Heart left ventricle (tissue), 16 donors: ENCODE measurements at places on chromosomes 3 and 15.
A peak's percentile ranks its signal among the peaks of the same experiment; 100 is the strongest.

- DNase-seq, result no peak
Observed at GRCh38 chr3:38137615-38138348, 679 bp upstream of the MYD88 start.

GRCh38 chr3:190058521-190059241 is 62.0 kb downstream of the P3H2 start:
- no peak for DNase-seq

GRCh38 chr15:23846218-23846617 is 159.1 kb upstream of the NDN start:
- no peak for DNase-seq

DNA sequence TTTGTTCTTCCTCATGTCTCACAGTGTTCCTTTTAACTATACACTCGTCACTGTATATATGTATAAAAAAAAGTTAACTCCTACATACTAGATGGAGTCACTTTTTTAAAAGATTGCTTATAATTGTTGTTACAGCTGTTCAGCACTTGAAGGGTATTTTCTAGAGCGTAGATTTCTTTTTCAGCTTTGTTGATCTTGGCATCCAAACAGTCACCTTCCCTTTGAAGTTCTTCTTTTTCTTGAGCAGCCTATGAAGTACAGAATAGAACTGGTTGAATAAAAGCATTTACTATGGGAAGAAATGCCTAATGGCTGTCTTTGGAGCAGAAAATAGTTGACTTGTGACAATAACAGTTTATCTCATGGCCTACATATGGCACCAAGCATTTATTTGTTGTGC is 17.8 kb downstream of the TTC14 start:
- DNase-seq, result no peak

GRCh38 chr3:32292085-32292796 is 53.8 kb downstream of the CMTM8 start:
- no peak for DNase-seq

DNA sequence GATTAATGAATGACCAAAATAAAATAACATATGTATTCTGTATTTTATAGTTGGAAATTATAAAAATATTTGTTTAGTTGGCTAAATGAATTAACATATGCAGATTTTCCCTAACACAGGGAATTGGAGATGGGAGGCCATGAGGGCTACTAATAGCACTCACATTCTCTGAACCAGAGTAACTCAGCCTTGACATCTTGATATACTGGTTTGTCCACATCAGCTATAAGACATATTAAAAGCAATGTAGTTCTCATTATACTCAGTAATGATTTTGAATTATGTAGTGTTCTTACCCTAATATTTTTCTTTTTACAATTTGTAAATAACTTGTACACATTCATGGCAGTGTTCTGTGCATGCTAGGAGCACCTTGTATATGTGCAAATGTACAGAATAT is 255.9 kb downstream of the EPHA6 start:
- DNase-seq, result no peak

DNA sequence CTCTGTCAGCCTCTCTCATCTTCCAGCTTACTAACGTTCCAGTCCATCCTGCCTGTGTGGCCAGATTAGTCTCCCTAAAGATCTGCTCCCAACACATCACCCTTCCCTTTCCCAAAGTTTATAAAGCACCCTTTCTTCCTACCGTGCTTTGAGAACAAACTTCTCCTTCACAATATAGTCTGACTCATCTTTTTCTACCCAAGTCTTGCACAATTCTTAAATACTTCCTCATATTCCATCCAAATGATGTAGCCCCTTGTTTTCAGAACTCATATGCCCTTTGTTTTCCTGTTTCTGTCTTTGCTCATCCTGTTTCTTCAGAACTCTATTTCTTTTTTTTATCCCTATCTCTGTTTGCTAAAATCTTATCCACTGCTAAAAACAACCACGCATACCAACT is 326.8 kb downstream of the MFSD1 start:
- no peak for DNase-seq

DNA sequence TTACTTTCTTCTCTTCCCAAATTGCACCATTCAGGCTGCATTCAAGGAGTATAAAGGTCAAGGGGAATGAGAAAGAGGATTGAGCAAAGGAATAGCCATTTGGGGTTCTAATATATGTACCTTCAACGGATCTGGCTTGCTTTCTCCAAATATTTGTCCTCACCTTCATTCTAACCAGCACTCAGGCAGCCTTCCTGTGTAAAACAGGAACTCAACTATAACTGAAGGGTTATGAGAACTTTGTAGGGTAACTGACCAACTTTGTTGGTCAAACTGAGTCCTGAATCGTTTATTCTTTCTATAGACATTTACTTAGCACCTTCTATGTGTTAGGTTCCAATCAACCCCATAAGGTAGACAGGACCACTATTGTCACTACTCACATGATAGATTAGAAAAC is 5.1 kb upstream of the CPOX start:
- no peak for DNase-seq

- no peak for DNase-seq
Observed at GRCh38 chr3:192816351-192816750, 89.0 kb upstream of the FGF12 start.

- DNase-seq, result no peak
Observed at GRCh38 chr3:16741103-16741758, 136.0 kb upstream of the DAZL start.

GRCh38 chr3:188949996-188950395 is 221.8 kb upstream of the TPRG1 start:
- no peak for DNase-seq

- no peak for DNase-seq
Observed at GRCh38 chr3:51397392-51397791, 6.3 kb downstream of the RBM15B start.

DNA sequence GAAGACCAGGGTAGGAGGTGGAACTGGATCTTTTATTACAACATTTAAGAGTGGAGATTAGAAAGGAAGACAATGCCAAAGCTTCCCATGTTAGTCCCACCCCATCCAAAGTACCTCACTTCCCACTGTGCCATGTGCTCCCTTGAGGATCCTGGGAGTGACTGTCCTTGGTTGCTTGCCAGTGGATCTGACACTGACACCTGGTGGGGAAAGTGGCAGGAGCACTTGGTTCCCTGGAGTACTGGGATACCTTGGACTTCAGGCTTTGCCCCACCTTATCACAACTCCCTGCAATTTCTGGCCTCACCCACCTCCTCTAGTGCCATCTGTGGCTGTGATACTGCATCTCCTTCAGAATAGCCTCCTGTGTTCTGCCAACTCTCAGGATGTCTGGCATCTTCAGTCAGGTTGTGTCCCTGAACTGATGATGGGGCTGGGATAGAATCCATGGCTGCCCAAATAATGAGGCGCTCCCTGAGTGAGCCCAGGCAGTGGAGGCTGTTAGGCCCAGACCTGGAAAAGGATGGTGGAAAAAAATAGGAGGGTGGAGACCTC is 1.3 kb downstream of the ELL3 start:
- no peak for DNase-seq

DNA sequence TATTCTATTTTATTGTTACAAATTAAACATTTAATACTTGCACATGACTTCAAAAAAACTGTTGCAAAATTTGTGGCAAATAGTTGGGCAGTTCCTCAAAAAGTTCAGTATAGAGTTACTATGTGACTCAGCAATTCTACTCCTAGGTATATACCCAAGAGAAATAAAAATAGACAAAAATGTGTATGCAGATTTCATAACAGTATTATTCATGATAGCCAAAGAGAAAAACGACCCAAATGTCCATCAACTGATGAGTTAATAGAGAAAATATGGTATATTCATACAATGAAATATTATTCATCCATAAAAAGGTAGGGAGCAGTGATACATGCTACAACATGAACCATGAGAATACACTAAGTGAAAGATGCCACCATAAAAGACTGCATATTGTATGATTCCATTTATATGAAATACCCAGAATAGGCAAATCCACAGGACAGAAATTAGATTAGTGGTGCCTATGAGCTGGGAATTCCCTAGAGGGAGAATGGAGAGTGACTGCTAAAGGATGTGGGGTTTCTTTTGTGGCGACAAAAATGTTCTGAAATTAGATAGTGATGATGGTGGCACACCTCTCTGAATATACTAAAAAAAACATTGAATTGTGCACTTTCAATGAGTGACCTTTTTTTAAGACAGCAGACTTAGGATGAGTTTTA is 31.6 kb upstream of the CLASP2 start:
- DNase-seq, result no peak

DNA sequence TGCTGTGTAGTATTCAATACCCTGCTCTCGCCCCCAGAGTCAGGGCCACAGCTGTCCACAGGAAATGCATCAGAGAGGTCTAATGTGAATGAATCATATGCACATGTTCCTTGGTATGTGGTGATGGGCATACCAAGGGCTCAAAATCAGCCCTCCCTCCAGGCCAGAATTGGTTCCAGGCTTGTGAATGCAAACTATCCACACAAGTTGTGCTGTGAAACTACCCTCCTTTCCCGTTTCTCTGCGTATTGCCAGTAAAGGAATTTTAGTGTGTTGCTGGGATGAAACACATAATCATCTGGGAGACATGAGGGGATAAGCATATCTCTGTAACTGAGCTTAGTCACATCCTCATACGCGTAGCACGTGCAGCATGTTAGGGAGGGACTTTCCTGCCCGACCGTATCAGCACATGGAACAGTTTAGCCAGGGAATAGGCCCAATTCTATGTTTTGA is 9.2 kb upstream of the MME start:
- DNase-seq, result no peak

- DNase-seq, result no peak
Observed at GRCh38 chr3:25785826-25786225, 2.6 kb upstream of the NGLY1 start.

DNA sequence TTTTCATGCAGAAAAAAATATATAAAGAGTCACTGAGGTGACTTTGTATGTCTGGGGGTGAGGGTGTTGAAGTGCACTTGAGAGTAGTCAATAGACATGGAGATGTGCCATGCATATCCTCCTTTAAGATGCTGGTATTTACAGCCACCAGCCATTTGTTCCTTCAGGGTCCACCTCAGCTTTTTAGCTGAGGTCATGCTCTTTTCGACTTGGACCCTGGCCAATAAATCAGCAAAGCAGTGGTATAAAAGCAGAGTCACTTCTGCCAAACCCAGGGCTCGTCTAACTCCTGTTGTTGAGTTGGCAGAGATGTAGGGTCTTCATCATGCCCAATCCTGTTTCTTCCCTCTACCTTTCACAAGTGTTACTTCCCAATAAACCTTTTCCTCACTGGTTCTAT is 75.1 kb upstream of the OSTN start:
- DNase-seq, result no peak

DNA sequence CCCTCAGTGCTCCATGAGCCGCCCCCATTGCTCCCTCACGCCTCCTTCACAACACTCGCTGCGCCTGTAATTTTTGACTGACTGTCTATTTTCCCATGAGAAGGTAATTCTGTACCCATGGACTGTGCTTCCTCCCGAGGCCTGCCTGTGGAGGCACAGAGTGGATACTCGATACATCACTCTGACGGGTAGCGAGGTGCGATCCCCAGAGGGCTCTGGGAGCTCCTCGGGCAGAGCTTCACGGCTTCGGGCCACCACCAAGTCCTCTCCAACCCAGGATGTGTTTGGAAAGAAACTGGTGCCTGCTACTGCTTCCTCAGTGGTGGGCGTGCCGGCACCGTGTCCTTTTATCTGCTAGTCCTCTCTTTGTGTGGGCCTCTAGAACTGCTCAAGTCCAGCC is 108.6 kb upstream of the DLG1 start:
- DNase-seq, result no peak

GRCh38 chr15:20358066-20358778 is 183.4 kb downstream of the GOLGA6L6 start:
- peak; percentile 35 for DNase-seq

DNA sequence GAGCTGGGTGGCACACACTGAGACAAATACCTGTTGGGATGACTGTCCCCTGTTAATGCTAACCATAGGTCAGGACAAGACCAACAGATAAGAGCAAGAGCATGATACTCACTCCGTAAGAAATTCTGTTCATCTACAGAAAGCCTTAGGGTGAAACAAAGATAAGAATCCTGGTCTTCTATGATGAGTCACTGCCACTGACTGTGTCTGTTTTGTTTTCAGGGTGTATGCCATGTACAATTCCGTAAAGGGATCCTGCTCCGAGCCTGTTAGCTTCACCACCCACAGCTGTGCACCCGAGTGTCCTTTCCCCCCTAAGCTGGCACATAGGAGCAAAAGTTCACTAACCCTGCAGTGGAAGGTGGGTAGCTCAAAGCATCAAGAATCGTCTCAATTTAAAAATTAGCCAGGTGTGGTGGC is 141.1 kb downstream of the GHSR start:
- DNase-seq, result no peak

GRCh38 chr15:53835309-53835708 is 75.8 kb upstream of the WDR72 start:
- no peak for DNase-seq

GRCh38 chr3:40086890-40087883 is 222.3 kb upstream of the EIF1B start:
- DNase-seq, result no peak

DNA sequence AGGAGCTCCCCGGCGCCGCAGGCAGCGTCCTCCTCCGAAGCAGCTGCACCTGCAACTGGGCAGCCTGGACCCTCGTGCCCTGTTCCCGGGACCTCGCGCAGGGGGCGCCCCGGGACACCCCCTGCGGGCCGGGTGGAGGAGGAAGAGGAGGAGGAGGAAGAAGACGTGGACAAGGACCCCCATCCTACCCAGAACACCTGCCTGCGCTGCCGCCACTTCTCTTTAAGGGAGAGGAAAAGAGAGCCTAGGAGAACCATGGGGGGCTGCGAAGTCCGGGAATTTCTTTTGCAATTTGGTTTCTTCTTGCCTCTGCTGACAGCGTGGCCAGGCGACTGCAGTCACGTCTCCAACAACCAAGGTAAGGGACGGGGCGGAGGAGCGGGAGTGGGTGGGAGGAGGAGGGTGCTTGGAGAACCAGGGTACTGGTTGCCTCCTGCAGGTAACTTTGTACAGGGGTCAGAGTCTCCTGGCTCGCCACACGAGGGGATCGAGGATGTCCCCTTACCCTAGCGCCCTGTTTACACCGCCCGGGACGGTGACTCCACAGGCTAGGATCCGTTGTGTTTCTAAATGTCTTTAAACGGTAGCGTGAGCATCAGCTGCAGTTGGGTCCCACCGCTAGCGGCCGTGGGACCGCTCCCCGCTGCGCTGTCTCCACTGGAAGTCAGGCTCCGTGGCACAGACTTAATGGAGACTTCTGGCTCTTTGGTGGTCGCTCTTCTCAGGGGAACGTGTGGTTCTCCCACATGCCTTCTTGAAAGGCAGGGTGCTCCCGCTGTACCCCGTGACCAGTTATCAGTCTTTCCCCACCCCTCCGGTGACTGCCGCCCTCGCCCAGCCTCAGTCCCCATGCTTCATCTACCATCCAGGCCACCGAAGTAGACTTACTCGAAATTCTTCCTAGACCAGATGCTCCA is 515 bp downstream of the EPHA6 start:
- no peak for DNase-seq

DNA sequence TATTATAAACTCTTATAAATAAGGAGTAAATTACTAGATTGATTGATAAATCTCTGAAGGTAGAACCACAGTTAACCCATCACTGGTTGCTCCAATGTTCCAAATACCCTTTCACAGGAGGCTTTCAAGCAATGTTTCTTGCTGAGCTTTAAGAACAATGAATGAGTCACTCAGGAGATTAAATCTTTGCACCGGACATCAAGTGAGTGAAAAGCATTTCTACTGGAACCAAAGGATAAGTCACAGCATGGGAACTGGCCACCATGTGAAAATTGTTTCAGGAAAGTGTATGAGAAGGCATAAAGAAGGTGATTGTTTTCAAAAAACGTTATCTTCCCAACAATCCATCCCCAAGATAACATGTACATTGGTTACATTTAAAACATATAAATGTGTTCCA is 90.6 kb downstream of the CNTN3 start:
- DNase-seq, result no peak
